ENCODE measurements at places on chromosomes 6 and 20.

GRCh38 chr6:36633915-36634314 is 39.8 kb downstream of the SRSF3 start:
- no peak for DNase-seq

DNA sequence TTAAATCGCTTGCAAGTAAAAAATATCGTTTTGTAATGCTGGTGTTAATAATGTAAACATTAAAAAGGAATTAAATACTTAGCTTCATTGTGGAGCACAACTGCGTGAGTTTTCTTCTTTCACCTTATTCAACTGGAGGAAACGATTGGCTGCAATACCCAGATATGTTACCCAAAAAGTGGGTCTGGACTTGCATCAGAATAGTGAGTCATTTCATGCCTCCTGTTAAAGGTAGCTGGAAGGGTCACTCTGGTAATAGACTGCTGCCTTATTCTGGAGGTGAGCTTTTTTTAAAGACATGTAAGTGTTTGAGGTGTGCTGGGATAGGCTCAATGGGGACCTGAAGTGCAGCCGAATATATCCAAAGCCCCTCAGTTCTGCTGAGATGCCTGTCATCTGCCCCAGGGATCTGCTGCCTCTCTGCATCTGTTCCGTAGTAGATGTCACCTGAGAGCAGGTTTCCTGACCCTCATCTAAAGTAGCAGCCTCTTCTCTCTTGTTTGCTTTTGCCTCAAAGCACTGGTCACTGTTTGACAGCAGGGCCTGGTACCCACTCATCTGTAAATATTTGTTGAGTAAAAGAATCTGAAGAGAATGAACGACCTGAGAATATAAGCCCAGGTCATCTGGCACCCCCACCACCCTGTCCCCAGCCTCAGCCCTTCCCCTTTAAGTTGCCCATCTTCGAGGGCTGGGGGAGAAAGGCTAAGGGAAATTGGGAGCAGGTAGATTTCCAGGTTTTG is 5.6 kb upstream of the UQCC2 start:
- DNase-seq = no peak

- DNase-seq = no peak
These were observed 32.3 kb downstream of the PDRG1 start for GRCh38 chr20:31919410-31920155.

DNA sequence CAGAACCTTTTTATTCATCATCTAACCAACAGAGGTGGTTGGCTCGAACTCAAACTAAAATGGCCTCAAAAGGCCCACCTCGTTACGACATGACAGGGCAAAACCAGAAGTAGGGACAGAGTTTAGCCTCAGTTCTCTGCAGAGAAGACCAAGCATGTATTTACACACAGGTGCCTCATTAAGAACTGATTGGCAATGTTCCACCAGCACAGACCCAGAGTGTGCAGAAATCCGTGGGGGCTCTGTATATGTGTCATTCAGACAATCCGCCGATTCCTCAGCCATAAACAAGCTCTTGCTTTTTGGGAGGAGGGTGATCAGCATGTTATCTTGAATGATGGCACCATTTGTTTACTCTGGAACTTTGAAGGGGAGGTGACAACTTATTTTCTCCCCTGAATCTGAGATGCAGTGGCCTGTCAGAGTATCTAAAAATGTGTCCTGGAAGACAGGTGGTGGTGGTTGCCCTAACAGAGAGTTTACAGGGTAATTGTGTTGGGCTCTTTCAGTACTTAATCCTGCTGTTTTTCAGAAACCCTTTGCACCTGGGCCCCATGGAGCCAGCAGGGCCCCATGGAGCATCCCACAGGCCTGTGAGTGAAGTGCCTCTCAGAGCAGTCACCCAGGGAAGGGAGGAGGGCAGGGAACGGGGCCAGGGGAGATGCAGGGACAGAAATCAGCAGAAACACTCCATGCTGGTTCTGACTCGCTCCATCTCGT is 29.1 kb upstream of the C20orf203 start:
- no peak for DNase-seq

GRCh38 chr6:34126419-34126818 is 19.5 kb downstream of the GRM4 start:
- no peak for DNase-seq

All from activated naive CD4-positive, alpha-beta T cell (primary cell).